ENCODE measurements at places on chromosomes 5 and 9.
A peak's percentile ranks its signal among the peaks of the same experiment; 100 is the strongest.

GRCh38 chr5:179812135-179812825 is 5.6 kb upstream of the MGAT4B start:
- no peak for DNase-seq

DNA sequence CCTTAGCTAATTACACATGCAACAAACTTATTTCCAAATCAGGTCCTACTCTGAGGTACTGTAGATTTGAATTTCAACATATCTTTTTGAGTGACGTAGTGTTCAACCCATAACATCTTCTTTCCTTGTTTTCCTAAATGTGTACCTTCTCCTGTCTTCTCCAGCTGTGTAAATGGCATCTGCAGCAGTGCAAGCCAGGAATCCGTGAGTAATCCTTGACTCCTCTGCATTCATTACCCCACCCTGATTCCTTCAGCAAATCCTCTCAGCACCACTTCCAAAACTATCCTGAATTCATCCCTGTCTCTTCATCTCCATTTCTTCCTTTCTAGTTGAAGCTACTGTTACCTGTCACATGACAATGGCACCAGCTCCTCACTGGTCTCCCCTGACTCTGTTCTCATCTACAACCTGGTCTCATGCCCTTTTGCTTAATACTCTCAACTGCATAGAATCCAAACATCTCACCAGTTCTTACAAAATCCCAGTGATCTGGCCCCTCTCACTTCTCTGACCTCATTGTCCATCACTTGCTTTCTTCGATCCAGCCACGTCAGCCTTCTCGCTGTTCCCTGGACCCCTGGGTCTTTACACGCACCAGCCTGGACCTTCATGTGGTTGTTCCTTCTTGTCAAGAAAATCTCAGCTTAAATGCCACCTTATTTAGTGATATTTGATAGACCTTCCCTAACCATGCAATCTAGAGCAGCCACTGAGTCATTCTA is 14.6 kb upstream of the TRAF1 start:
- DNase-seq, result no peak

DNA sequence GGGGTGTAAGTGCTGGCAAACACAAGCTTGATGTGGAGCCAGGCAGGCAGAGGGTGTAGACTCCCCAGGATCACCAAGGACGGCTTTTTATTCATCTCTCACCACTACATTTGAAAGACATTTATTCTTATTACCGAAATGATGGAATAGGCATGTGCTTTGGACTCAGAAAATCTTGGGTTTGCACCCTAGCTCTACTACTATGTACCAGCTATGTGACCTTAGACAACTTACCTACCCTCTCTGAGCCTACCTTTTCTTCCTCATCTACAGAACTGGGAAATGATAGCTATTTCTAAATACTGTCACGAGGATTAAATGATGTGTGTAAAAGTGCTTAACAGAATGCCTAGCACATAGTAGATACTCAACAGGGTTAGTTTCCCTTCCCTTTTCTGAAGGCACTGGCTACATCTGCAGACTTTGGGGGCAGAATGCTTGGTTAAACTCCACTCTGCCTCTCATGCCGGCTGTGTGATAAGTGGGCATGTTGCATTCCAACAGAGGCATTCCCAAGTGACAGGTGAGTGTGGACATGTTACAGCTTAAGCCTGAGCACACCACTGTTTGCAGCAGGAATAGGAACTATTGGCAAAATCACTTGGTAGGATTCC is 94.8 kb downstream of the SLC1A3 start:
- no peak for DNase-seq

- peak; percentile 97 for DNase-seq
These were observed 34.1 kb upstream of the PCA3 start for GRCh38 chr9:76729980-76730737.

GRCh38 chr5:179113945-179114641 is 53.9 kb downstream of the ZNF354C start:
- DNase-seq, result no peak

- DNase-seq, result no peak
These were observed 36.1 kb downstream of the HMCN2 start for GRCh38 chr9:130301483-130302286.

- DNase-seq, result no peak
These were observed 6.7 kb downstream of the ADAMTSL1 start for GRCh38 chr9:18480662-18481093.

DNA sequence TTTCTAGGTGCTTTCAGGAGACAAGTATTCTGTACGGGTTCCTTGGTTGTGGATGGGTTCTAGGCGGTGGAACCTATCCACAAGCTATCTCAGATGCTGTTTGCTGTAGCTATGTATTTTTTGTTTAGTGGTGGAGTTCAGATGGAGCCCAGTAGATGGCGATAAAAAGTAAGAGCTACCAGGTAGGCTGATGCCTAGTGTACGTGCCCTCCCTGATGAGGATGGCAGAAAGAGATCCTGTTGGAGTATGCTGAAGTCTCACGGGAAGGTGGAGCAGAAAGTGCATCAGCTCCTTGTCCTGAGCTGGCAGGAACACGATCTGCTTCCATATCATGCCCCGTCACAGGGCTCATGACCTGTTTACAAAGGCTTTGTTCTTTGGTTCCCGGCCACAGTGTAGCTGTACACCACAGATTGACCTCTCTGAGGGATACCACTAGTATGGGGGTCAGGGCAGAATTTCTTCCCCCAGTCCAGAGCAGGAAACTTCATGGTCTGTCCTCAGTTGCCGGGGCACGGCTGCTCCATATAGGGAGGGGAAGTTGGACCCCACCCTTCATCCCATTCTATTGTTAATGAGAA is 12.6 kb upstream of the UGT3A2 start:
- no peak for DNase-seq

DNA sequence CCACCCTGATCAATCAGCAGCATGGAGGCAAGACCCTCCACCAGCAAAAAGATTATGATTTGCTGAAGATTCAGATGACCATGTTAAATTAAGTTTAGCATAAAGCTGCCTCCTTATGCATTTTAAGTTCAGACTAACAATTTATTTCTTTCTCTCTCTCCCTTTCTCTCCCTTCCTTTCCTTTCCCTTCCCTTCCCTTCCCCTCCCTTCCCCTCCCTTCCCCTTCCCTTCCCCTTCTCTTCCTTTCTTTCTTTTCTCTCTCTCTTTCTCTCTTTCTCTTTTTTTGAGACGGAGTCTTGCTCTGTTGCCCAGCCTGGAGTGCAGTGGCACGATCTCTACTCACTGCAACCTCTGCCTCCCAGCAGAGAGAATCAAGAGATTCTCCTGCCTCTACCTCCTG is 1.4 kb upstream of the MELK start:
- no peak for DNase-seq

GRCh38 chr9:720239-720881 is 121.1 kb upstream of the DMRT1 start:
- no peak for DNase-seq

GRCh38 chr9:121860213-121860612 is 208.8 kb downstream of the DAB2IP start:
- DNase-seq, result no peak

- DNase-seq, result no peak
These were observed 244.0 kb downstream of the ARHGAP26 start for GRCh38 chr5:143014017-143014651.

DNA sequence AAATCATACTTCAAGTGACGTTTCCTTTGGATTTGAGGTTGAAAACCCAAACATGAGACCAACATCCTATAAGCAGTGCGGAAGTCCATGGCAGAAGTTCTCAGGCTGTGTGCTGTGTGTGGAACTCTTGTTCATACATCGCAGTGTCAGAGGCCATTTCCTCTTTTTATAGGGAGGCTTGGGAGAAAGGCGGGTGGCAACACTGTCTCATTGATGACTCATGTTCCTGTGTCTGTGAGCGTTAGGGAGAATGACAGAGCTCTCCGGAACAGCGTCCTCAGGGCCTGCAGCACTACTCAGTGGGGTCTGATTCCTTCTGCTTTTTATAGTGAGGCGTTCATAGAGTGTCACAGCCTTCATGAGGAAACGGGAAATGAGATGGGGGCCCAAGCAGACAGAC is 98.8 kb upstream of the BASP1 start:
- DNase-seq, result no peak

- DNase-seq, result no peak
These were observed 16.1 kb upstream of the VPS13A start for GRCh38 chr9:77161191-77161590.

DNA sequence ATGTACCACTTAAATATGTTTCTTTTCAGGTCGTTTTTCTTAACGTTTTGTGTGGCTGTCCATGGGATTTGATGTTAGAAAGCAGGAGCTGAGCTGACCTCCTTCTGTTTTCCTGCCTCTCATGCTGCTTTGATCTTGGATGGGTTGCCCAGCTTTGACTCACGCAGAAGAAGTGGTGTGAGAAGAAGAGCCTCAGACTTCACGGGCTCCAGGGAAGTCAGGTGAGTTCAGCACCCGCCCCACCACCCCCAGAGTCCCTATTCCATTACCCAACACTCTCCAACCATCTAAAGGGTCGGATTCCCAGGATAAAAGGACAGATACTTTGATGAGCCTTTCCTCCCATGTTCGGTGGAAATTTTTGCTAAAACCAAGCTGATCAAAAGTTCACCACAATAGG is 373.4 kb downstream of the IRX2 start:
- DNase-seq, result no peak
